ENCODE measurements at places on chromosomes 6 and 20.

- no peak overlapping the region for H3K27ac ChIP-seq
- H3K27me3 ChIP-seq, result no peaks in the 10 kb centered on the region
- H3K4me3 ChIP-seq, result no peak overlapping the region
- H3K36me3 ChIP-seq, result no peaks in the 10 kb centered on the region
Measured at GRCh38 chr20:43304598-43304997, 114.9 kb upstream of the PTPRT start.

GRCh38 chr6:162090734-162091133 is 636.8 kb downstream of the PRKN start:
- no peak overlapping the region for H3K27ac ChIP-seq
- H3K27me3 ChIP-seq, result no peaks in the 10 kb centered on the region
- H3K36me3 ChIP-seq, result no peaks in the 10 kb centered on the region
- H3K4me3 ChIP-seq, result no peak overlapping the region

- H3K27me3 ChIP-seq, result peaks cover 9% of the 10 kb centered on the region
- DNase-seq, result no peak
- H3K36me3 ChIP-seq, result no peaks in the 10 kb centered on the region
- H3K27ac ChIP-seq, result no peak overlapping the region
Measured at GRCh38 chr20:63178889-63179686, 36.8 kb downstream of the YTHDF1 start.

GRCh38 chr6:15512126-15512525 is 150.7 kb downstream of the DTNBP1 start:
- H3K27ac ChIP-seq, result no peak overlapping the region
- no peaks in the 10 kb centered on the region for H3K27me3 ChIP-seq
- no peak overlapping the region for H3K4me3 ChIP-seq
- no peak for DNase-seq
- H3K4me1 ChIP-seq, result no peaks in the 10 kb centered on the region
- H3K36me3 ChIP-seq, result no peaks in the 10 kb centered on the region

DNA sequence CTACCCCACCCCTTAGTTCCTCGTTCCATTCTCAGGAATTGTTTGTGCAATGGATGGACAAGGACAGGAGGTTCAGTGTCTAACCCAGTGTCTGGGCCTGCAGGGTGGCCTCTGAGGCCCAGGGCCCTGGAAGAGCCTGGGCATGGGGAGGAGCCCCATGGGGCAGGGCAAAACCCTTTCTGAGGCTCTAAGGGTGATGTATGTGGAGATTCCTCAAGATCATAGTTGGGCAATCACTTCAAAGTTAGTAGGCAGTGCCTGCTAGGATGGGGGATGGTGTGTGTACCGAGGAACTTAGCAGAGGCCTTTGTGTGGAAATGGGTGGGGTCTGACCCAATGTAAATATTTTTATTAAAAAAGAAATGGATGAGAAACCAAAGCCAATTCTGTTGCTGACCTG is 6.7 kb upstream of the C2 start:
- no peak overlapping the region for H3K4me3 ChIP-seq
- no peak for DNase-seq
- H3K27me3 ChIP-seq, result no peaks in the 10 kb centered on the region
- H3K27ac ChIP-seq, result no peak overlapping the region
- no peaks in the 10 kb centered on the region for H3K36me3 ChIP-seq

- no peak overlapping the region for H3K4me3 ChIP-seq
- H3K4me1 ChIP-seq, result no peaks in the 10 kb centered on the region
- no peaks in the 10 kb centered on the region for H3K27me3 ChIP-seq
- no peak overlapping the region for H3K27ac ChIP-seq
- H3K36me3 ChIP-seq, result no peaks in the 10 kb centered on the region
Measured at GRCh38 chr20:15072316-15072715, 734.9 kb upstream of the FLRT3 start.

- no peak for DNase-seq
- H3K36me3 ChIP-seq, result no peaks in the 10 kb centered on the region
- H3K4me1 ChIP-seq, result no peaks in the 10 kb centered on the region
- H3K27ac ChIP-seq, result no peak overlapping the region
- H3K4me3 ChIP-seq, result no peak overlapping the region
- no peaks in the 10 kb centered on the region for H3K27me3 ChIP-seq
Measured at GRCh38 chr6:155079985-155080452, 84.9 kb downstream of the TIAM2 start.

Measured in tibial nerve (tissue), 4 donors.